NCI-H1105 (cell line): ENCODE measurements at places on chromosomes 5 and 9.

DNA sequence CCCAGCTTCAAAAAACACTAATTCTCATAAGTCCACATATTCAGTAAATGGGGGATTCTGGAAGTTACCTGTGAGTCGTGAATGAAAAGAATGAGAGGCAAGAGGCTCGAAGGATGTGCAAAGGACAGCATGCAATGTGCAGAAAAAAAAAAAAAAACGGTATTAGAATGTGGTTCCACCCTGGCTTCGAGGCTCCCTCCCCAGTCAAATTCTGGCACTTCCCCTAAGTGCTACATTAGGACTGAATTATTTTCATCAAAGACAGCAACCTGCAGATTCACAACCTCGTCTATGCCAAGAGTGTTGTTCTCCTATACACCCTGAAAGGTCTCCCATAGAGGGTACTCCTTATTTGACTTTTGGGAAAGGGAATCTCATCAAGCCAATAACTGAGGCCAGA, 16.5 kb downstream of the CAPSL start:
- DNase-seq: no peak

GRCh38 chr5:175687231-175687701, 29.4 kb downstream of the HRH2 start:
- no peak for DNase-seq

- peak; percentile 73 for DNase-seq
Observed at GRCh38 chr5:114361724-114362196, at the start of gene KCNN2. Gene KCNN2, plus strand, starts transcription at chr5:114362070. Its CDS starts 70 bp downstream, at chr5:114362140.

- DNase-seq: no peak
Observed at GRCh38 chr9:105141146-105141975, 103.1 kb upstream of the SLC44A1 start.
